Amygdala (tissue), 56 donors: ENCODE measurements at places on chromosomes 12 and 14.

GRCh38 chr12:91454179-91454578 is 271.6 kb upstream of the DCN start:
- DNase-seq = no peak

DNA sequence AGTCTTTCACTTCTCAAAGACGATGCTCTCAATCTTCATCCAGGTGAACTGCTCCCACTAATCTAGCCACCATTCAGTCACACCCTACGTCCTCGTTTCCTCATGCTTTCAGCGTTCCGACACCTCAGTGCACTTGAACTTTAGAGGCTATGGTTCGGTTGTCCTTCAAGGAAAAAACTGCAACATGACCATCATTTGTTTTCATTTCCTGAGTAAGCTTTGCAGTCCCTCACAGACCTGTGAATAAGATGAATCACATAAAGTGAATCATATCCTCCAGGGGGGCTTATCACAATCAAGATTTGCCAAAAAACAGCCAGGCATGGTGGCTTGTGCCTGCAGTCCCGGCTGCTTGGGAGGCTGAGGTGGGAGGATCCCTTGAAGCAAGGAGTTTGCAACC is 80.2 kb downstream of the TMCC3 start:
- no peak for DNase-seq

DNA sequence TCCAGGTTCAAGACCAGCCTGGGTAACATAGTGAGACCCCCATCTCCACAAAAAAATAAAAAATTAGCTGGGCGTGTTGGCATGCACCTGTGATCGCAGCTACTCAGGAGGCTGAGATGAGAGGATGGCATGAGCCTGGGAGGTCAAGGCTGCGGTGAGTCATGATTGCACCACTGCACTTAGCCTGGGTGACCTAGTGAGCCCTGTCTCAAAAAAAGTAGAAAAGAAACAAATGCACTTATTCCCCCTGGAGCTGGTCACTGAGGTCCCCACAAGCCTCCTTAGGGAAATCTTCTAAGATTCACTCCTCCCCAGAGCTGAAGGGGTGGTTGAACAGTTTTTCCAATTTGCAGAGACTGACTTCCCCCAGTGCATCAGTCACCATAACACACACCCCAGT is 1.6 kb downstream of the CD9 start:
- no peak for DNase-seq

DNA sequence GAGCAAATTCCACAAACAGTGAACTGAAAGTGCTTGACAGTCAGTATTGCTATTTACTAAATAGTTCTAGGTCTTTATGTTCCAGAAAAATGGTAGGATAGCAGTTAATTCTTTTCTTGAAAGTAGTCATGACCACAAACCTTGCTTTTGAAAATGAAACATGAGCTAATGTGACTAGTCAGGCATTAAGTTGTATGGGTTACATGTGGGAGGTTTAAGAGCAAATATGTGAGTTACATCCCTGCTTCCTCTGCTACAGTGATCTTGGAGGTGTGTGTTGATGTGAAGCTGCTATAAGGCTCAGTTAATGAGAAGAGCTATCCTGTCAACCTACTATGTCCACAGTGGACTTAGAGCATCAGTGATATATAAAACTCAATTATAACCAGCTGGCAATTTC is 741.6 kb downstream of the FSCB start:
- no peak for DNase-seq

- DNase-seq = no peak
These were observed 165.1 kb downstream of the DAD1 start for GRCh38 chr14:22423958-22424357.

DNA sequence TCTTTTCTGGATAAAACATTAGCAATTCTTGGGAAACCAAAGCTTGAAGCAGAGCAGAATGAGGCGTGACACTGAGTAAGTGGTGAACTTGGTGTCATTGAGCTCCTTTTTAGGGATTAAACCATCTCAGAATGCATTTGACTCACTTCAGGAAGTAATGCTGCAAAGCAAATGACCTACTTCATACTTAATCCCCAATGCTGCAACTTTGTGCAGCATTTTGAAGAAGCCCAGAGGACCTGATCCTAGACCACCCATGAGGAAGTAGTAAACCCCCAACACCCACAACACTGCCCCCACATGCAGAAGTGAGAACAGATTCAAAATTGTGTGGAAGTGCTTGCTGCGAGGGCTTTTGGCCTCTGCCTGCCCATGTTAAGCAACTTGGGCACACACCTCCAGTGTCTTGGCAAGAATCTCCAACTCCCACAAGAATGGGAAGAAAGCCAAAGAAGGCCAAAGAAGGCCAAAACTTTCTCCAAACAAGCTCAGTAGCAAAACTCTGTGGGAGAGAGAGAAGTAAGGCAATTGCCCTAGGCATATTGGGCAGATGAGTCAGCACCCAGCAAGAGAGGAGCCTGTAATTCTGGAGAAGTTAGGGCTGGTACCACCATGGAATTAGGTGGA is 69.2 kb upstream of the ETV6 start:
- DNase-seq = no peak

DNA sequence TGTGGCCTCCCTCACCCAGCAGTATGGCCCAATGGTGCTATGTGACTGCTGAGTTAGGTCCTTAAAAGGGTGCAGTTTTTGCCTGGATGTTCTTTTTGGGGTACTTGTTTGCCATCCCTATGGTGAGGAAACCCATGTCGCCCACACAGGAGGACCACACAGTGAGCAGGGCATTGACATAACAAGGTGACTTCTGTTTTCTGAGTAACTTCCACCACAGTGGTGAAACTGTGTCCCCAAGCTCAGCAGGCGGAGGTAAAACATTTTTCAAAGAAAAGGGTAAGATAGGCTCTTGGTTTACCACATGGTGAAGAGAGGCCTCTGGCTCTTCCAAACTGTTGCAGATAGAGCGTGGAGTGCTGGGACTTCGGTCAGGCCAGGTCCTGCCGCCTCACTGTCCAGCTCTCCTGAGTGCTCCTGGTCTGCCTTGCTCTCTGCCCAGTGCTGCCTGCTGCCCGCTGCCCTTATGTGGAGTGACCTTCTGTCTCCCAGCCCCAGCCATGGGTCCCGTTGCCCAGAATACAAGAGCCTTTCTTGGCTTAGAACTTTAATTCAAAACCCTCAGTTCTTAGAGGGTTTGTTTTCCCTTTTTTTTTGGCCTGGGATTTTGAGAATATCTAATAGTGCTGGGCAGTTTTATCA is 54.0 kb downstream of the TRAF3 start:
- DNase-seq = no peak

DNA sequence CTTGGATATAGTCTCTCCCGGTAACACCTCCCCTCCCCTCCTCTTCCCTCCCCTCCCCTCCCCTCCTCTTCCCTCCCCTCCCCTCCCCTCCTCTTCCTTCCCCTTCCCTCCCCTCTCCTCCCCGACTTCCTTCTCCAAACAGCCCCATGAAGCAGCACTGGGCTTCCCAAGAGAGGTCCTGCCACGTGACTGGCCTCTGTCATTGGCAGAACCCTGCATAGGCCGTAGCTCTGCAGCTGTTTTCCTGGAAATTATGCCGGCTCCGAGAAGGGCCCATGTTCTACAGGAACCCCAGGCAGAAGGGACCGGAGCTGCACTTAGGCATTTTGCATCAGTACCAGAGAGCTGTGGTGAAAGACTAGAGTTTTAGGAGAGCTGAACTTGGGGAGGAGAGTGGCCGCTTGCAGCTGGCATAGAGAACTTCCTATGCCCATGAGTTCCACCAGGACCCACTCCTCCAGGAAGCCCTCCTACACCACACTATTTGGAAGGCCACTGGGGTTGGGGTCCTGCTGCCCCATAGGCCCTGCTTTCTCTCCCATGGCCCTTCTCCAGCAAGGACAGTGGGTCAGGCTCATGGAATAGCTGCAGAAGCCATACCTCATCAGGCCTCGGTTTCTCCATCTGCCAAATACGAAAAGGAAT is 5.1 kb upstream of the TNFAIP2 start:
- no peak for DNase-seq

- DNase-seq = peak; percentile 17
These were observed 75.4 kb downstream of the WDR20 start for GRCh38 chr14:102215071-102215470.

DNA sequence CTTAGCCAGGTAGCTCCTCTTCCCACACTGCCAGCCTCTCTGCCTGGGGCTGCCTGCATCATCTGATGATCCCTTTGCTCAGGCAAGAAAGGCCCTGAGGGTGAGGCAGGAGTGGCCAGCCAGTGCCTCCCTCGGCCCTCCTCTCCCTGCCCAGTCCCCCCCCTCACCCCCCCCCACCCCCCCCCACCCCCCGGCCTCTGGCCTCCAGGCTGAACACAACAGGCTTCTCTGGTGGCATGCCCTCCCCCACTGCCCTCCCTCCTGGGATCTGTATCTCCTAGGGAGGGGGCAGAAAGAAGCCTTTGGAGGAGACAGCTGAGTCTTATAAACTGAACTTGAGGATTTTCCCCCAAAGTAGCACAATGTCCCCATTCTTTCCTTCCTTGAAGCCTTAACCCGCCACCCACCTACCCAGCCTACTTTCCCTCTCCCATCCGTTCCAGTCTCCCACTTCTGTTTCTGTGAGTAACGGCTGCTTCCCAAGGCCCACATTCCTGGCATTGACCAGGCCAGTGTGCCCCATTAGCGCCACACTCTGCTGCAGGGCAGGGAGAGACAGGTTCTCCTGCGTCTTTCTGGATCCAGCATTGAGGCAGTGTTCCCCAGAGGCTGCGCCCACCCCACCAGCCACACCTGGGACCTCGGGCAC is 82.1 kb downstream of the B4GALNT3 start:
- no peak for DNase-seq

- DNase-seq = no peak
These were observed 46.6 kb downstream of the C12orf75 start for GRCh38 chr12:105377077-105377476.

GRCh38 chr12:52672321-52672933 is 7.8 kb downstream of the KRT1 start:
- DNase-seq = no peak

- no peak for DNase-seq
These were observed 28.5 kb downstream of the CD9 start for GRCh38 chr12:6228535-6229223.
